Cortex of kidney (tissue), 1 donor: ENCODE measurements at places on chromosomes 11 and 22.

- no peak for DNase-seq
These were observed 125.1 kb downstream of the WT1 start for GRCh38 chr11:32310214-32310601.

DNA sequence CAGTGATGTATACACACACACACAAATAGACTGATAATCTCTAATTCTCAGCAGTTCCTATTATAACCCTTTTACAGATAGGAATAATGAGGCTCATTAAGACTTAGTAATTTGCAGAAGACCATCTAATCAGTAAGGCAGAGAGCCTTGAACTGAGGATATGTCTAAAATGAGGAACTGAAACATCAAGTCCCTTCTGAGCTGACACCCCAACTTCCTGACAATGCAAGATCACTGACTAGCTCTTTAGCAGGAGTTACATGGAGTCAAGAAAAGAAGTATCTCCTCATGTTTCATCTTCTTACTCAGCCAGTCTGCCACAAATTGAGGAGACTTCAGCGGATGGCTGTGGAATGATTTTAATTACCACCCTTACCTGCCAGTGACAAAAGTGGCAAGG is 193.0 kb downstream of the MSANTD4 start:
- DNase-seq, result no peak

DNA sequence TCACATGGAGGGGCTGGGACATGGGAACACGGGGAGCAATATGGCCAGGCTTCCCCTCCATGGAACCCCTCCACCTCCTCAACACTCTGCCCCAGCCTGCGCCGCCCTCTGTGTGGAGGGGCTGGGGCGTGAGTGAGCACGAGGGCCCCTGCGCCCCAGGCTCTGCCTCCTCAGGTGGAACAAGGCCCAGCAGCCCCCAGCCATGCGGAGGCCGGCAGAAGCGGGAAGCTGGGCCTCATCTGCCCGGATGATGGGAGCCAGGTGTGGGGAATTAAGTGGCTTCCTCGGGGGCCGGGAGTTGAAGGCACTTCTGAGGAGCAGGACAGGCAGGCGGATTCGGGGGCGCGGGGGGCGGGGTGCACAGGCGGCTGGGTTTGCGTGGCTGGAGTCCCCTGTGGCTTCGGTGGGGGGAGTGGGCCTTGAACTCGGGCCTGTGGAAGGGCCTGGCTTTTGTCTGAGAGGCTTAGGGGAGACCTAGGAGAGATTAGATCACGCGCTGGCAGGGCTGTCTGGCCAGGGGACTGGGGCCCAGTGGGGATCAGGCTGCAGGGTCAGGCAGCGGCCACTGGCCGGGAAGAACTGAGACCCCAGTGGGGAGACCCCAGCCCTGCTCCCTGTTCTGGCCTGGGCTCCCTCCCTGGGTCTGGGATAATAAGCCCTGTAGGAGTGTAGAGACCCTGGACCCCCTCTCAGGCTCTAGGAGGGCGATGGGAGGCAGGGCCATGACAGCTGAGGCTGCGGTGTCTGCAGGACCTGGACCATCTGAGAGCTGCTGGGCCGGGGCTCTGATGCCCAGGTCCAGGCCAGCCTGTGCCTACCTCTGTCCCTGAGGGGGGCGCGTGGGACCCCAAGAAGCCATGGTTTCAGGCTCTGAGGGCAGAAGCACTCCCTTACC is 13.3 kb downstream of the PRR33 start:
- no peak for DNase-seq

- no peak for DNase-seq
These were observed 1.1 kb upstream of the DDX6 start for GRCh38 chr11:118791961-118792569.
